Activated CD8-positive, alpha-beta memory T cell treated with anti-CD3 and anti-CD28 coated beads for 1 hour (primary cell): ENCODE measurements at places on chromosomes 6 and 20.

- DNase-seq, result no peak
Measured at GRCh38 chr6:131875647-131876046, 67.8 kb downstream of the ENPP1 start.

DNA sequence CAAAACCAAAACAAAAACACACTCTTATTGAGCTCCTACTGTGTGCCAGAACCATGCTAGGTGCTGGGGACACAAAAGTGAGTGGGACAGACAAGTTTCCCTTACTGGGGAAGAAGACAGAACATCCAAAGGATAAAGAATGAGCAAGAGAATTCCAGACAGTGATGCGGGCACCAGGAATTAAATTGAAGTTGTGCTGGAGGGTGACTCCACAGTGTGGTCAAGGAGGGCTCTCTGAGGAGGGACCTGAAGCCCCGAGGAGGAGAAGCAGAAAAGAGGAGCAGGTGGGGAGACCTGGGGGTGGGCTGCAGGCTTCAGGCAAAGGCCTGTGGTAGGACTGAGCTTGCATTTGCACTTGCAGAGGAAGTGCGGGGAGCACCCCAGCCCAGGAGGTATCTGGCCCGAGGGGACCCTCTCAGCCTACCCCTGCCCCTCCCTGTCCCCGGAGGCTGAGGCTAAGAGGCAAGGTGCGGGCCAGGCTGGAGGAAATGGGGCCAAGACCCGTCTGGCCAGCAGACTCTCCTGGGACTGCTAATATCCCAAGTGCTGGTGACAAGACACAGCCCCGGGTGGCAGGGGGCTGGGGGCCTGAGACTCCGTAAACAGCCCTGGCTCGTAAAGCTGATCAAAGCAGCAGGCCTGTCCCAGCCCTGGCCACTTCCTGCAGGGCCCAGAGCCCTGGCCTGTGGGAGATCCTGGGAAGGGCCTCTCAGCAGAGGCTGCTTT lies 57.1 kb downstream of the SNAI1 start:
- DNase-seq, result no peak

- no peak for DNase-seq
Measured at GRCh38 chr6:22349051-22349450, 52.2 kb upstream of the PRL start.

DNA sequence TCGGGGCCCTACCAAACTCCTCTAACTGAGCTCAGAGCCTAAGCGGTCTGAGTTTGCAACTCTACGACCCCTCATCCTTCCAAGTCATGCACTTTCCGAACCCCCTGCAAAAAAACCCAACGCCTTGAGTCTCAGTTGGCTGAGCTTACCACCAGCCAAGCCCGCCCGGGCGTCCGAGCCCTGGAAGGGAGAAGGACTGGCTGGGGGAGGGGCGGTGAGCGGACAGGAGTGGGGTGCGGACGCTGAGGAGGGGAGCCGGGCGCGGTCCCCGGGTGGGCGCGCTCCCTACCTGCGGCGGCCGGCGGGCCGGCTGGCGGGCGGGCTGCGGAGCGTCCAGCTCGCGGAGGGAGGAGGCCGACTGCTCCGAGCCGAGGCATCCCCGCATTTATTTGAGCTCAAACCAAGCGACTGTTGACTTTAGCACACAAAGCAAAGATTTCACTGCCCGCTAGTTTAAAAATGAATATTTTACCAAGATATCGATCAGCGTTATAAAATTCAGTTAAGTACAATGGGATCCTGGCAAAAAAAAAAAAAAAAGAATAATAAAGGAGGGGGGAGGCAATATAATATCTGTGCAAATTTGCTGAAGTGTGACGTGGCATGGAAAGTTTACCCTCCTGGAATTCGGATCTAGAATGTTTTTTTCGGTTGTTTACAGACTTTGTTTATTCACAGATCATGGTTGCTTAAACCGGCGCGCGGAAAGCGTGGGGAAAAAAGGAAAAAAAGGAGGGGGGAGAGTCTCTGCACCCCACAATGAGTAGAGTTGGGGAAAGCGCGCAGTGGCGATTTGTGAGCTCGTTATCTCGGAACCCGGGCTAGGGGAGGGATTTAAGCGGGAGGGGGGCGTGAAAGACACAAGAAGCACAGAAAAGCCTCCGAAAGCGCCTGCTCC lies 5.9 kb downstream of the FOXA2 start:
- DNase-seq, result no peak

GRCh38 chr6:158414851-158415262 lies 102.6 kb downstream of the TULP4 start:
- no peak for DNase-seq

- no peak for DNase-seq
Measured at GRCh38 chr20:4091490-4092479, 76.4 kb upstream of the RNF24 start.

- DNase-seq, result no peak
Measured at GRCh38 chr6:39320363-39320984, 2.0 kb downstream of the KCNK16 start.

GRCh38 chr6:159691963-159692287 lies 1.1 kb downstream of the SOD2 start:
- DNase-seq, result no peak

DNA sequence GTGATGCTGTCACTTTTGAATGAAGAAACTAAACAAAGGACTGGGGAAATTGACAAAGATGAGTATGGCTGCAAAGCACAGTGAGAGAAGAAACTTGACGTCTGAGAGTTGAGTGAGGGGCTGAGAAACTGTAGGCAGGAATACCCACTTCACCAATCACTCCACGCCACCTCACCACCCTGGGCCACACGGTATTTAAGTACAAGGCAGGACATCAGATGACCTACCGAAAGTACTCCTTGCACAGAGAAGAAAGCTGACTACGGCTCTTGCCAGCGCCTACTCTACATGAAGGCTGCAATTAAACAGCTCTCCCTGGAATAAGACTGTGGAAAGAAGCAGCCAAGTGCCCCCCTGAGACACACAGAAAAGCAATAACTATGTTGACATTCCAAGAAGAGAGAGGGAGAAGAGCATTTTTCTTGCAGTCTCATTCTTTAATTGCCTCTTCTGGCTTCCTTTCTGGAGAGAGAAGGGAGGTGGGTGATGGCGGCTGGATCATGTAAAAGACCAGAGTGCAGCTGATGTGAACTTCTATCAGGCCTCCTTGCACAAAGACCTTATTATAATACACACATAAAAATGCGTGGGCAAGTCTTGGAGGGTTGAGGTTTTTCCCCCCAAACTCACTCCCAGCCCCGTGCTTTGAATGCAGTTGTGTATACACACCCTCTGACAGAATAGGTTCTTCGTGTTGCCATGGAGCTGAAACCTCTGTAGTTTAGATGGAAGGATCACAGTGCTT lies 44.6 kb downstream of the HIVEP2 start:
- DNase-seq, result no peak

GRCh38 chr6:166769648-166770047 lies 142.6 kb upstream of the RPS6KA2 start:
- DNase-seq, result no peak
